Spinal cord (tissue), 10 donors: ENCODE measurements at places on chromosomes 12 and 14. TPM values are rescaled to one million over a fixed set of nuclear protein-coding genes. Genes with fewer than 3 reads are reported as not detected.

GRCh38 chr12:90682398-90682797 lies 272.6 kb downstream of the CCER1 start:
- H3K4me3 ChIP-seq = no peak overlapping the region
- H3K27ac ChIP-seq = no peak overlapping the region
- H3K4me1 ChIP-seq = no peaks in the 10 kb centered on the region

DNA sequence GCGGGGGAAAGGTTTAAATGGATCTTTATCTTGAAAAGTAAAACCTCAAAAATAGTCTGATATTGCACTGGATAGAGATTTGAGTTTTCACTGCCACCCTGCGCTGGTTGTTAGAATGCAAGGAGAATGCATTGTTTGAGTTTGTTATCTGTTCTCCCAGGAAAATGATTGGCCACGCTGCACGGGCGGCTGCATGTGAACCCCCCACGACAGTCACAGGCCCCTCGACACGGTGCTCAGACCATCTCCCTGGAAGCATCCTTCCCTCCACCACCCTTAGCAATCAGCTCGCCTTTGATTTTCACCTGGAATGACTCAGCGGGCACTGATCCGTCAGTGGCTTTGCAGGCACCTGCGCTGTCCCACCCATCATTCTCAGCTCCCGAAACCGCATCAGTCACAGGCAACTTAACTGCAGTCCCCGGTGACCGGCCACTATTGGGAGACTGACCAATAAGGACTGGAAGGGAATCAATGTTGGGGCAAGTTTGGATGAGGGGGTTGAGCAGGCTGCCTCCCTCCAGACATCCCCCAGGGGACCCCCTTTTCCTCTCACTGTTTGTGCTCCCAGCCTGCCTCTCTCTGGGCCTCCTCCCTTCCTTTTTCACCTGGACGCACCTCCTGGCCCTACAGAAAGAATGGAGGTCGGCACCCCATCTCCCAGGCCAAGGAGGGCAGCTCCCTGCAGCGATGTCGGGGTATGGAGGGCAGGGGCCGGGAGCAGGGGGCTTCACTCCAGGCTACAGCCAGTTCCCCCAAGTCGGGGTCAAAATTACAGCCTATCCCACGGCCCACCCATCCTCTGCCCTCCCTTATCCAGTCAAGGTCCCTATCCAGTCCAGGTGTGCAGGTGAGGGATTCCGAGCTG lies 28.5 kb upstream of the C14orf180 start:
- H3K27me3 ChIP-seq = peaks cover 10% of the 10 kb centered on the region
- peaks cover 32% of the 10 kb centered on the region for H3K4me1 ChIP-seq
- no peak for DNase-seq

DNA sequence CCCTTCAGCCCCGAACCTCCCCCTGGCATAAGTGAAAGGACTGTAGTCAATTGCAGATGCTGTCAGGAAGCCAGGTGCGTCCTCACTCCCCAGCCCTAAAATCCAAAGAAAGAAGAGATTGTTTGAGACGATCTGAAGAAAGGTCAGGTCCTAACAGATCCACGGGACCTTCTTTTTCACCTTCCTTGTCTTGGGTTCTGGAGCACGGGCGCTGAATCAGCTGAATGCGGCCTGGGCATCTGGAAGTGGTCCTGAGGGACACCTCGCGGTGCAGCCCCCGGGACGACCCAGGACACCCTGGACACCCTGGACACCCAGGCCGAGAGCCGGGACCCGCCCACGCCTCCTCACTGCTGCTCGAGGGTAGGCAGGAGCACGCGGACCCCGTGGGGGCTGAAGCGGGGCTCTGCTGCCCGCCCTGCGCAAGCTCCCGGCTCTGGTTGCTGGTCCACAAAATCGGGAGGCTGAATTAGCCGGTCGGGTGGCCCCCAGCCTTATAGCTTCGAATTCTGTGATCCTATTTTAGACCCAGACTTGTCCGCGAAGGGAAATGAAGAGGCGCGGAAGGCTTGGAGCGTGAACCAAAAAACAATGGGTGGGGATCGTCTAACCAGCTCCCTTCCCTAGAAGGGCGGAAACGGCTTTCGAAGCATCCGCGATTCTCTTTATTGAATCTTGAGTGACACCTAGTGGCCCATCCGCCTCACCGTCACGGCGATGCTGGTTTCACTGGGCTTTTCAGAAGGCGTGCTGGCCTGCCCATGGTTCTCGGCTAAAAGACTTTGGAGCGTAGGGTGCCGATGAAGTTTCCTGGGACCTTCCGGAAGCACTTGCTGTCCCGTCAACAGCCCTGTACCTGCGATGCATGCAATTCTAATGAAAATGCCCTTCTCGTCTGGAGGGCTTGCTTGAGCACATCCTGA lies 46.4 kb upstream of the PLXNC1 start:
- peaks cover 18% of the 10 kb centered on the region for H3K4me1 ChIP-seq
- peak overlapping the region; percentile 57 for H3K27ac ChIP-seq
- peak overlapping the region; percentile 78 for H3K4me3 ChIP-seq
- H3K36me3 ChIP-seq = no peaks in the 10 kb centered on the region

DNA sequence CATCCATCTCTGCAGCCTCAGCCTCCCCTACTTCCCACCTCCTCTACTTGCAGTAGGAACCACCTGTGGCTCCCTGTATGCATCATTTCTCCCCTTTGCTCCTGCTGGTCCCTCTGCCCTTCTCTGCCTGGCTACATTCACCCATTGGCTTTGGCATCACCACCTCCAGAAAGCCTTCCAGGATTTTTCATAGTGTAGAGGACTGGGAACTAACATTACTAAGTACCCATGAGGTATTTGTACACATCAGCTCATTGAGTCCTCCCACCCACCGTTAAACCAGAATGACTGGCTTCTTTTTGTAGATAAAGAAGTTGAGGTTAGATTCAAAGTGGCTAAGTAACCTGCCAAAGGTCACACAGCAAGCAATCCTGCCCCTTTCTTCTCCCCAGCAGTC lies 17.1 kb downstream of the SYNE3 start:
- no peak overlapping the region for H3K4me3 ChIP-seq
- peak overlapping the region; percentile 57 for H3K27ac ChIP-seq
- DNase-seq = no peak
- H3K27me3 ChIP-seq = no peaks in the 10 kb centered on the region
- H3K4me1 ChIP-seq = peaks cover 73% of the 10 kb centered on the region

GRCh38 chr12:1093166-1093751 lies 102.2 kb downstream of the ERC1 start:
- no peaks in the 10 kb centered on the region for H3K27me3 ChIP-seq
- H3K27ac ChIP-seq = no peak overlapping the region
- H3K36me3 ChIP-seq = no peaks in the 10 kb centered on the region
- no peak overlapping the region for H3K4me3 ChIP-seq

DNA sequence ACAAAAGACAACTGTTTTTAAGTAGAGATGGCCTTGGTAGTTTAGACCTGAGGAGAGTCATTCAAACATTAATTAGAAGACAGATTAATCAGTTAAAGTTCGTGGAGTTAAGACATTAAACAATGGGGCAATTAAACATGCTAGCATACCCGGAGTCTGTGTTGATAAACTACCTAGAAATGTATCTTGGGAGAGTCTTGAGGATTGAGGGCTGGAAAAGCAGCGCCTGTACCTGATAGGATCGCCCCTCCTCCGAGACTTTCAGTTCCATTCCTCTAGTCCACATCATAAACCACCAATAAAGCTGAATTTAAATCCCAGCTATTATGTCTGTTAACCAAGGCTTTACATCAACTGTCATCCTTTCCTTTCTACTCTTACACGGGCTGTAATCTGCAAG lies 1.0 kb upstream of the KRAS start:
- H3K4me1 ChIP-seq = peaks cover 8% of the 10 kb centered on the region
- H3K4me3 ChIP-seq = peak overlapping the region; percentile 73
- H3K36me3 ChIP-seq = peaks cover 2% of the 10 kb centered on the region
- H3K27ac ChIP-seq = peak overlapping the region; percentile 83
- DNase-seq = no peak
- no peaks in the 10 kb centered on the region for H3K27me3 ChIP-seq

- DNase-seq = peak; percentile 4
- H3K4me1 ChIP-seq = no peaks in the 10 kb centered on the region
- H3K36me3 ChIP-seq = no peaks in the 10 kb centered on the region
- no peak overlapping the region for H3K4me3 ChIP-seq
- H3K27ac ChIP-seq = no peak overlapping the region
These were observed 49.5 kb downstream of the MYF5 start for GRCh38 chr12:80766210-80766609.

GRCh38 chr14:31388687-31389413 lies 31.5 kb downstream of the HEATR5A start:
- no peaks in the 10 kb centered on the region for H3K4me1 ChIP-seq
- no peaks in the 10 kb centered on the region for H3K27me3 ChIP-seq

DNA sequence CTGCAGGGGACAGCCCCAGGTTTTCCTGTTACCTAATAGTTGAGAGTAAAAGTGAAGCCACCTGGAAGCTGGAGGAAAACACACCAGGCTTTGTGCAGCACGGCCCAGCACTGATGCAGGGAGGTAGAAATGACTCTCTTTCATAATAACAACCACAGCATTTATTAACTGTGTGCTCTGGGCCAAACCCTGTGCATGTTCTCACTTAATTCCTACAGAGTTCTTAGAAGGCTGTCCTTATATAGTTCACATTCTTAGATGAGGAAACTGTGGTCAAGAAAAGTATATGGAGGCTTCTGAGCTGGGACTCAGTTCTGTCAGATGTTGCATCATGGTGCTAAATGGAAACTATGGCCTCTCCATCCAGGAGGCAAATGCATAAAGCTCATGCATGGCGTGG lies 100.0 kb downstream of the PAPOLA start:
- no peaks in the 10 kb centered on the region for H3K27me3 ChIP-seq
- H3K4me3 ChIP-seq = no peak overlapping the region
- peaks cover 3% of the 10 kb centered on the region for H3K4me1 ChIP-seq
- H3K27ac ChIP-seq = no peak overlapping the region

DNA sequence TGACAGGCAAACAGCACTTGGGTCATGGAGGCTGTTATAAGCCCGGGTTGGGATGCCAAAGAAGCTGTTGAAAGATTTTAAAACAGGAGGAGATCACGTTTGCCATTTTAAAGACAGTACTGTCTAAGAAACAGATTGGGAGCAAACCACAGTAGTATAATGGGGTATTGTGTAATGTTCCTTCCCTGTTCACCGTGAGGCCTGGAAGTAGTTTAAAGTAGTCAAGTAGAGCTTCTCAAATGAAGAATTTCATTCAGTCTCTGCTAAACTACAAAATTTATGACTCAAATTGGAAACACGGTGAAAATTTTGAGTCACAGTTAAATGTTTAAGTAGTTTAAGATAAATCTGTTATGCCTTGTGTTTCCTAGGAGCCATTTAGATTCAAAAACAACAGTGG lies 35.8 kb downstream of the ATP2A2 start:
- H3K27me3 ChIP-seq = no peaks in the 10 kb centered on the region
- H3K4me3 ChIP-seq = no peak overlapping the region
- no peak for DNase-seq
- peaks cover 9% of the 10 kb centered on the region for H3K36me3 ChIP-seq

DNA sequence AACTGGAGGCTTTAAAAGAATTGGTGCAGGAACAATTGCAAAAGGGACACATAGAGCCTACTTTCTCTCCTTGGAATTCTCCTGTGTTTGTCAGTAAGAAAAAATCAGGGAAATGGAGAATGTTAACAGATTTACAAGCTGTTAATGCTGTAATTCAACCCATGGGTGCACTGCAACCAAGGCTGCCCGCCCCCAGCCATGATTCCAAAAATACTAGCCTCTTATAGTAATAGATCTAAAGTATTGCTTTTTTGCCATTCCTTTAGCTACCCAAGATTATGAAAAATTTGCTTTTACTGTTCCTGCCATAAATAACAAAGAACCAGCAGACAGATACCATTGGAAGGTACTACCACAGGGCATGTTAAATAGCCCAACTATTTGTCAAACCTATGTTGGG lies 15.3 kb upstream of the OR8S1 start:
- DNase-seq = no peak
- no peaks in the 10 kb centered on the region for H3K36me3 ChIP-seq
- no peaks in the 10 kb centered on the region for H3K4me1 ChIP-seq

- no peak overlapping the region for H3K27ac ChIP-seq
- no peaks in the 10 kb centered on the region for H3K27me3 ChIP-seq
- H3K36me3 ChIP-seq = no peaks in the 10 kb centered on the region
- H3K4me3 ChIP-seq = no peak overlapping the region
- peaks cover 16% of the 10 kb centered on the region for H3K4me1 ChIP-seq
These were observed 4.9 kb downstream of the CERS5 start for GRCh38 chr12:50162230-50162629.

DNA sequence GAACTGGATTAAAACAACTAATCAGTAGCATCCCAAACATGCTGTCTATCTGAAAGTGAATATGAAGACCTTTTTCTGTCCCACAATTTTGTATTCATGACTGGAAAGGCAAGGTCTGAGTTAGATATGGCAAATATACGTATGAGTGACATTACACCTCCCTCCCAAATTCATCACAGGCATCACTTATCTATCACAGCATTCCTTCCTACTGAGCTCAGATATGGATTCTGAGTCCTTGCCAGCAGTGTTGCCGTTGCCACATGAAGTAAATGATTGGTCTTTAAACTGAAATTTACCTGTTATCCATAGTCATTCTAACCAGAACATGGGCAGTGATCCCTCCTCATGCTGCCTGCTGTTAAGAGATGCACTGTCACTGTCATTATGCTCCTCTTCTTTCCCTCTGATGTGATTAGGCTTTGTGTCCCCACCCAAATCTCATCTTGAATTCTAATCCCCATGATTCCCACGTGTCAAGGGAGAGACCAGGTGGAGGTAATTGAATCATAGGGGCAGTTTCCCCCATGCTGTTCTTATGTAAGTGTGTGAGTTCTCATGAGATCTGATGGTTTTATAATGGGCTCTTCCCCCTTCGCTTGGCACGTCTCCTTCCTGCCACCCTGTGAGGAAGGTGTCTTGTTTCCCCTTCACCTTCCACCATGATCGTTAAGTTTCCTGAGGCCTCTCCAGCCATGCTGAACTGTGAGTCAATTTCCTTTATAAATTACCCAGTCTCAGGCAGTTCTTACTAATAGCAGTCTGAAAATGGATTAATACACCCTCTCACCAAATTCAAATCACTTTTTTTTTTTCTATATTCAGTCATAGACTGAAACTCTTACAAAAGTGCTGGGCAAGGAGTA lies 288.4 kb downstream of the NUAK1 start:
- peaks cover under 1% of the 10 kb centered on the region for H3K4me1 ChIP-seq
- no peaks in the 10 kb centered on the region for H3K27me3 ChIP-seq
- no peak for DNase-seq

TMEM52B gene
- total RNA-seq = 1.8 TPM

CRIP1 gene
- total RNA-seq = 34.5 TPM

CIROP gene
- 0.10 TPM for total RNA-seq

KRT80 gene
- not detected for total RNA-seq

SYNDIG1L gene
- total RNA-seq = 4.6 TPM

NT5DC3 gene
- 13.9 TPM for total RNA-seq

TSPAN19 gene
- 1.1 TPM for total RNA-seq

CORO1C gene
- total RNA-seq = 66.1 TPM
